ENCODE measurements at places on chromosomes 5 and 9.

DNA sequence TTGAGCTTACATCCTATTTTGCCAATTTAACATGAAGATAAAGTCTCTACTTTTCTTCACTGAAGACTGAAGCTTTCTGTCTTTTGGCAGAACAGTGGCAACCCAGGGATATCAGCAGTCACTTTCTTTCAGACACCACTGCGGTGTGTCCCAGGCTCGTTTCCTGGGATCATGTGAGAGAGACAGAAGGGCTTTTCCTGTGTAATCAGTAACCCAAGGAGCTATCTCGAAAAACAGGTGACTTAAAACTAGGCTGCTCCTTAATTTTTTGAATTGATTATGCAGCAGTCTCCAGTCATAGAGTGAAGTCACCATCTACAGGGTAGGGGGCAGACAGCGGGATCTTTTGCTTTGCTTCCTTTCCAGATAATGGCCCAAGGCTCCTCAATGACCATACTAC lies 68.5 kb downstream of the ZNF462 start:
- DNase-seq, result no peak

GRCh38 chr9:92971121-92971520 lies 23.8 kb downstream of the FGD3 start:
- no peak for DNase-seq

GRCh38 chr5:137199201-137199600 lies 299.9 kb downstream of the SPOCK1 start:
- DNase-seq, result no peak

- no peak for DNase-seq
These were observed 102.7 kb downstream of the FOCAD start for GRCh38 chr9:20786807-20787206.

GRCh38 chr9:76099516-76099915 lies 209.0 kb downstream of the PCSK5 start:
- DNase-seq, result no peak
